ENCODE measurements at places on chromosomes 12 and 14.
A peak's percentile ranks its signal among the peaks of the same experiment; 100 is the strongest.

- H3K4me3 ChIP-seq: no peak overlapping the region
- H3K4me1 ChIP-seq: no peaks in the 10 kb centered on the region
- no peaks in the 10 kb centered on the region for H3K36me3 ChIP-seq
- no peak overlapping the region for H3K27ac ChIP-seq
- DNase-seq: no peak
Observed at GRCh38 chr14:87712396-87713090, 280.4 kb downstream of the GALC start.

GRCh38 chr12:63023926-63024325 lies 89.0 kb upstream of the PPM1H start:
- H3K27me3 ChIP-seq: no peaks in the 10 kb centered on the region
- H3K27ac ChIP-seq: no peak overlapping the region
- no peaks in the 10 kb centered on the region for H3K4me1 ChIP-seq
- H3K4me3 ChIP-seq: no peak overlapping the region

- H3K27ac ChIP-seq: no peak overlapping the region
- no peak overlapping the region for H3K4me3 ChIP-seq
- H3K4me1 ChIP-seq: no peaks in the 10 kb centered on the region
Observed at GRCh38 chr12:103877288-103877687, 36.3 kb upstream of the NT5DC3 start.

- no peaks in the 10 kb centered on the region for H3K36me3 ChIP-seq
- no peaks in the 10 kb centered on the region for H3K27me3 ChIP-seq
- DNase-seq: peak; percentile 71
- H3K4me3 ChIP-seq: peak overlapping the region; percentile 23
Observed at GRCh38 chr12:92398565-92399309, 253.1 kb upstream of the BTG1 start.

- H3K4me3 ChIP-seq: no peak overlapping the region
- H3K4me1 ChIP-seq: no peaks in the 10 kb centered on the region
- H3K27ac ChIP-seq: no peak overlapping the region
- H3K27me3 ChIP-seq: no peaks in the 10 kb centered on the region
- no peak for DNase-seq
- H3K36me3 ChIP-seq: no peaks in the 10 kb centered on the region
Observed at GRCh38 chr12:15707516-15708199, 81.5 kb downstream of the EPS8 start.

DNA sequence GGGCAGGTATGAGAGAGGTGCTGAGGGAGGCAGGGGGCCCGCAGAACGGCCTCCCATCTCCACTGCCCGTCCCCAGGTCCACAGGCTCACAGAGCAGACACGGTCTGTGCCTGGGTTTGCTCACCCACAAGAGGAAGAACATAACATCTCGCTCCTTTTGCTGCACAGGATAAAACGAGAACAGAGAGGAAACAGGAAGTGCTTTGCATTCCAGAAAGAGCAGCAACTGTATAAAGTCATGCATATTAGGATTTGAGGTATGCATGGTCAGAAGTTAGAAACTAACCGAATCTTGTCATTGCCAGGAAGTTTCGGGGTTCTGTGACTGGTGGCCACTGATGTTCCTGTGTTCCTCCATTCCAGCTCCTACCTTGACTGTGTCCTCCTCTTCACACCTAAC lies 25.0 kb downstream of the NTF3 start:
- DNase-seq: no peak
- H3K4me3 ChIP-seq: no peak overlapping the region
- H3K36me3 ChIP-seq: no peaks in the 10 kb centered on the region
- H3K4me1 ChIP-seq: no peaks in the 10 kb centered on the region
- no peak overlapping the region for H3K27ac ChIP-seq

DNA sequence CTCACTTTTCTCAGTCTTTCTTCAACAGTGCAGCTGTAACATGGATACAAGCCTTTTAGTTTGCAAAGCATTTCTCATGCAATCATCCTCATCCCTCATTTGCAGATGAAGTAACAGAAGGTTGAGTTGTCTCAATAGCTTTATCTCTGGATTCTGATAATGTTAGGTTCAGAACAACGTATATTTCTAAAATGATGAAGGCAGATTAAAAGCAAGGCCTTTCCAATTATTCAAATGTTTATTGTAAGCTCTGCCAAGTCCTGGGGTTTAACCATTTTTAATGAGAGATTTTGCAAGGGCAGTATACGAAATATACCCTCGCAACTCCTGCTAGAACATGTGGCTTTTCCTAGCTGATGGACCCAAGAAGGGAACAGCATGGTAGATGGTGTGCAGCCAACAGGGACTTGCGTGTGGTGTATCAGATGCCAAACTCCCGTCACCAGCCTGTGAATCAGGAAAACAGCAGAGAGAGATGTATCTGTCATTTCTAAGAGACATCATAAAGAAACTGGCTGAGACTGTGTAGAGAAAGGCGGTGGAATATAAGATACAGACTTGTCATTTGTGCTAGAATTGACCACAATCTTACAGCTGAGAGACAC lies 319.7 kb downstream of the MED13L start:
- H3K4me1 ChIP-seq: no peaks in the 10 kb centered on the region
- no peak overlapping the region for H3K27ac ChIP-seq
- no peak overlapping the region for H3K4me3 ChIP-seq
- H3K36me3 ChIP-seq: peaks cover 18% of the 10 kb centered on the region

DNA sequence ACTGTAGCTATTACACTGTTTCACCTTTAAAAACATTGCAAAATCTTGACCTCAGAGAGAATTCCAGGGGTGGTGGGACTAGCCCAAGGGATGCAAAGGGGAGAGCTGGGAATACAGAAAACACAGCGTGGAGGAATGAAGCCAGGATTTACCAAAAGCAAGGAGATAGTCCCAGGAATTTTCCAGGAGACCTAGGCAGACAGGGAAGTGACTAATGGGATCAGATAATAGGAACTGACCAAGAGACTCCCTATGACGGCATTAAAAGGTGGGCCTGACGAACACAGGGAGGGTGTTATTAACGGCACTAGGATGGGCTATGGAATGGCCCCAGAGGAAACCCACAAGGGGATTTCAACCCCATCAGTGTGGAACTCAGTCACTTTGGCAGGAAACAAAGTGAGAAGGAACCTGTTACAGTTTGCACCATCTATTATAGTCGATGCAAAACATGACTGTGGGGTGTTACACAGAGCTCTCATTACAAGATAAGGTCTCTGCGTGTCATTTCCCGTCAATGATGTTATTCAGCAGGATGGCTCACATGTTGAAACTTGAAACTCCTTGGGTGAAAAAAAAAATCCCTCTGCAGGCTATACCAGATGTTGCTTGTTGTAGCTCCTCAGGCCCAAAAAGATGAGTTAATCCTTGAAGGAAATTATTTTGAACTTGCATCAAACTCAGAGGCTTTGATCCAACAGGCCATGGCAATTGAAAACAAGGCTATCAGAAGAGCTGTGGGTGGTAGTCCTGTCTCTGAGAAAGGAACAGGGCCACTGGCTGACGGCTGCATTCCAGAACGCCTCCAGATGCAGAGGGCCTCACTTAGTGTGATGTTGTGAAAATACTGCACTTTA lies 58.7 kb downstream of the DRAM1 start:
- no peaks in the 10 kb centered on the region for H3K36me3 ChIP-seq
- no peak for DNase-seq
- no peak overlapping the region for H3K4me3 ChIP-seq
- H3K27ac ChIP-seq: no peak overlapping the region
- no peaks in the 10 kb centered on the region for H3K4me1 ChIP-seq

GRCh38 chr14:74080820-74081460 lies 3.3 kb downstream of the ALDH6A1 start:
- peaks cover 19% of the 10 kb centered on the region for H3K4me1 ChIP-seq
- no peak overlapping the region for H3K4me3 ChIP-seq
- H3K36me3 ChIP-seq: no peaks in the 10 kb centered on the region
- H3K27me3 ChIP-seq: no peaks in the 10 kb centered on the region
- no peak for DNase-seq

DNA sequence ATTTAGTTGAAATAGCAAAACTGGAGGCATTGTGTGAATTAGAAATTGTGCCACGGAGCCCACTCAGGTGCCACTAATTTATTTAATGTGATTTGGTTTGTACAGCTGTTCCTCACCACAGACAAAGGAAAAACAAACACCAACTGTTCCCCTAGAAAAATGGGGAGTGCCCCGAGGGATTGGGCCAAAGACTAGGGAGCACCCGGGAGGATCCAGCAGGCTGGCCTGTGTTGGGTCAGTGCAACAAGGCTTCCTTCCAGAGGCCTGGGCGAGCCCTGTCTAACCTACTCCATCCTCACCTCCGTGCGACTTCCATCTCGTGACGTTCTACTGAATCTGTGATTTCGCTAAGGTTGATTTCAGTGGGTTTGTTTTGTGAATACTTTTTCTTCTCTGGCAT lies 206.2 kb downstream of the CHST11 start:
- H3K36me3 ChIP-seq: no peaks in the 10 kb centered on the region
- no peaks in the 10 kb centered on the region for H3K27me3 ChIP-seq
- DNase-seq: no peak
- peaks cover 6% of the 10 kb centered on the region for H3K4me1 ChIP-seq
- no peak overlapping the region for H3K27ac ChIP-seq

GRCh38 chr12:5479761-5480160 lies 47.9 kb downstream of the NTF3 start:
- H3K4me1 ChIP-seq: no peaks in the 10 kb centered on the region
- H3K4me3 ChIP-seq: no peak overlapping the region

DNA sequence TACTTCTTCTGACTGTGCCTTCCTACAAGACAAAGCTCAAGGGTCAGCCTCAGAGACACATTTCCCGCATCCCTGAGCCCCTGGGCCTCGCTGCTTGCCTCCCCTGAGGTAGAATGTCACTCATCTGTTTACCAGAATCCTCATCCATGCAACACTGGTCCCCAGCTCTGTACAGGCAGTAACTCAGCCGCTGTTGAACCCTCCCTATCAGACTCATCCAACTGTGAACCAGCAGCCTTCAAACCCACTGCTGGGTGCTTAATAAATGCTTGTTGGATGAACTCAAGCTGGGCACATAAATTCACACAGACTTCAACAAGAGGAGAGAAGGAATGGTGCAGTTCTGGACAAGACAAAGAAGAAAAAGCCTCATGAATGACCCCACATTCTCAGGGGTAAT lies 6.1 kb downstream of the NT5DC3 start:
- no peaks in the 10 kb centered on the region for H3K27me3 ChIP-seq
- H3K4me1 ChIP-seq: peaks cover 3% of the 10 kb centered on the region
- no peaks in the 10 kb centered on the region for H3K36me3 ChIP-seq
- DNase-seq: no peak
- H3K4me3 ChIP-seq: no peak overlapping the region
- peak overlapping the region; percentile 36 for H3K27ac ChIP-seq

- DNase-seq: no peak
- peaks cover 25% of the 10 kb centered on the region for H3K27me3 ChIP-seq
- no peak overlapping the region for H3K27ac ChIP-seq
- no peak overlapping the region for H3K4me3 ChIP-seq
- H3K4me1 ChIP-seq: peaks cover 17% of the 10 kb centered on the region
- H3K36me3 ChIP-seq: no peaks in the 10 kb centered on the region
Observed at GRCh38 chr12:6205144-6205539, 4.9 kb downstream of the CD9 start.

DNA sequence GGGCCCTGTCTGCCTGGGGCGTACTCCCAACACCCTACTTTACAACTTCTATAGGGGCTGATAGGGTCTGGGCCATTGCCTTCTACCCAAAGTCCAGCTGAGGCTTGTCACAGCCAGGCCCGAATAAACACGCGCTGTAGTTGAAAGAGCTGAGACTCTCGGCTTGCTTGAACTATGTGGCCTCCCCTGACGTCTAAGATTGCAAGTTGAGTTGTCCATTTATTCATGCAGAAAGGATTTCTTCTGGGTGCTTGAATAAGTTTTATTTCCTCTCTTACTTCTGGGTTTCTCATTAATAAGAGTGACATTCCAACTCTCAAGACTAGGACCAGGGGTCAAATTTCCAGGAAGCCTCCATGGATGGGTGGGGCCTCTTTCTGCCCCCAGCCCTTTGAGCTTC lies 74.4 kb upstream of the VRK1 start:
- H3K36me3 ChIP-seq: no peaks in the 10 kb centered on the region
- no peaks in the 10 kb centered on the region for H3K4me1 ChIP-seq
- no peak overlapping the region for H3K27ac ChIP-seq
- H3K27me3 ChIP-seq: no peaks in the 10 kb centered on the region
- H3K4me3 ChIP-seq: no peak overlapping the region
- DNase-seq: no peak

GRCh38 chr14:32588448-32589320 lies 259.6 kb downstream of the AKAP6 start:
- no peaks in the 10 kb centered on the region for H3K27me3 ChIP-seq
- no peaks in the 10 kb centered on the region for H3K4me1 ChIP-seq
- no peak overlapping the region for H3K4me3 ChIP-seq
- no peaks in the 10 kb centered on the region for H3K36me3 ChIP-seq
- no peak for DNase-seq

- no peaks in the 10 kb centered on the region for H3K36me3 ChIP-seq
- no peak overlapping the region for H3K27ac ChIP-seq
Observed at GRCh38 chr12:56831936-56832335, 68.8 kb downstream of the HSD17B6 start.

DNA sequence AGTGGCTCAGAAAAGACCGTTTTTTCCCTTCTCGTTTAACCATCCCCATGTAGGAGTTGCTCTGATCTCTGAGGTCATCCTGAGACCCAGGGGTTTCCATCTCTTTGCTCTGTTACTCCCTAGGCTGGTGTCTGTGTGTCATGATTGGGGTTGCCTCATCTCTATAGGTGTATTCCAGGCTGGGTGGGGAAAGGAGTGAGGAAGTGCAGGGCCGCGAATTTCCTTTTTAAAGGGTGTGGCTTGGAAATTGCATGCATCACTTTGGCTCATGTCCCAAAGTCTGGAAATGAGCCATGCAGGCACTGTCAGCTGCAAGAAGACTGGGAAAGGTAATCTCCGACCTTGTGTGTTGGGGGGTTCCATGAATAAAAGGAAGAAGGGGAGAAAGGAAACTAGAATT lies 201.9 kb downstream of the AACS start:
- H3K27me3 ChIP-seq: no peaks in the 10 kb centered on the region
- H3K27ac ChIP-seq: no peak overlapping the region
- H3K36me3 ChIP-seq: no peaks in the 10 kb centered on the region
- H3K4me3 ChIP-seq: no peak overlapping the region
- H3K4me1 ChIP-seq: no peaks in the 10 kb centered on the region
- no peak for DNase-seq

DNA sequence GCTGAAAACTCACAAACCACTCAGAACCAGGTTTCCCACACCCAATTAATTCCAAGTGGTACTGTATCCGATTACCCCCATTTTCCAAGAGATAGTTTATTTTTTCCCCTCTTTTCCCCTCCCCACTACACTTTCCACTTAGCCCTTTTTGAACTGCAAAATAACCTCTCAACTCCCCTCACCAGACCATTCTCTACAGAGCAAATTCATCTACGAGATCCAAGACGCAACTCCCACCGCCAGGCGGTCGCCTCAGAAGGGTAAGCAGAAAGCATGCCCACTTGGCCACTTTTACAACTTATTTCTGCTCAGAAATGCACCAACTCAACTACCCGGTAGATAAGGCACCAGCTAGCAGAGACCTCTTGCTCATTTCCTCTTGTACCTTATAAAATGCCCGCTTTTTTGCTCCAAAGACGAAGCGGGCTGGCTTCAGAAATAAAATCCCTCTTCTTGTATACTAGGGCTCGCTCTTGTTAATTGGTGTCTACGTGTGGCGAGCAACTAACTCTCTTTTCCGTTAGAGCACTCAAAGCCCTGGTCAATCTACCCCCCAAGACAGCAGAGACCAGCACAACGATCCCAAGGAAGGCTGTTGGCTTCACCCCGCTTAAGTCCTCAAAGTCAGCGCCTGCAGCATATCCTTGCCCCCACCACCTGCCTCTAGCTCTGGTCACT lies 910 bp upstream of the SRP54 start:
- peak overlapping the region; percentile 99 for H3K4me3 ChIP-seq
- peaks cover 43% of the 10 kb centered on the region for H3K4me1 ChIP-seq
- peak; percentile 15 for DNase-seq
- H3K27ac ChIP-seq: peak overlapping the region; percentile 98

Data from CD8-positive, alpha-beta memory T cell (primary cell).